Mesenchymal stem cell (in vitro differentiated cells and primary cell): ENCODE measurements at places on chromosomes 12 and 14.

GRCh38 chr12:28258998-28259397 lies 68.7 kb downstream of the CCDC91 start:
- H3K27ac ChIP-seq: no peak overlapping the region
- DNase-seq: no peak
- H3K36me3 ChIP-seq: peaks cover 17% of the 10 kb centered on the region
- no peaks in the 10 kb centered on the region for H3K4me1 ChIP-seq

DNA sequence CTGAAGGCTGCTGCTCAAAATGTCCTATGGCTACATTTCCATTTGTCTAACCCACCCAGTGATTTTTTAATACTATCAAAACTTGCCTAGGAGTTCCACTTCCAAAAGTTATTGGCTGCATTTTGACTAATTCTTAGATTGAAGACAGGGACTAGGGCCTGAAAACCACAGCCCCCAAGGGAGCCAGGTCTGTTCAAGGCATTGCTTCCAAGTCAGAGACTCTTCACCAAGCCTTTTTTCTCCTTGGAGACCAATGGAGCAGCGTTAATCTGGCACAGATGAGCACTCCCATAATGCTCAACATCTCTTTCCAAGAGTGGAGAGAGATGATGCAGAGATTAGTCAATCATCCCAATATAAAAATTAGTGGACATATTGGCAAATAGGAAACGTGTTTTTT lies 112.5 kb upstream of the HIF1A start:
- no peaks in the 10 kb centered on the region for H3K36me3 ChIP-seq
- H3K27ac ChIP-seq: peak overlapping the region; percentile 99
- H3K4me3 ChIP-seq: no peak overlapping the region
- H3K27me3 ChIP-seq: no peaks in the 10 kb centered on the region
- no peak for DNase-seq

DNA sequence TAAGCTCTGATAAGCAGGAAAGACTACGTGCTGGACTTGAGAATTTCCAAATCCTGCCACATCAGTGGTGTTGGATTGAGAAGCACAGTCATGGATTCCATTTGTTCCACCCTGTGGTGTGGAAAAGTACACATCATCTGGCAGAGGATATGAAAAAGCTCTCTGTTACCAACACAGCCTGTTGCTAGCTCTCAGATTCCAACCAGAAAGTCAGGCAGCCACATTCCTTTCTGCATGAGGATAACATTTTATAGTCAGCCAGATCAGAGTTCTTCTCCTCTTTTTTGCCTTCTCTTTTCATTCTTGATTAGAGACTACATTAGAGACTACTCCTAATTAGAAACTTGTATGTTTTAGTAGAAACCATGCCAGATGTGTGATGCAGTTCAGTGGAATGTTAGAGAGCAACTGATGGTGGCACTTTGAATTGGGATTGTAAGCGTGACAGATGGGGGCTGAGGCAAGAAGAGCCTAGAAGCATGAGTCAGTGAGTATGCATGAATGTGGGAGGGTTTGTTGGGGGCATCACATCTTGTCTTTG lies 61.2 kb upstream of the STXBP6 start:
- peak overlapping the region; percentile 11 for H3K27ac ChIP-seq
- H3K27me3 ChIP-seq: no peaks in the 10 kb centered on the region
- DNase-seq: peak; percentile 94
- no peaks in the 10 kb centered on the region for H3K4me1 ChIP-seq
- H3K4me3 ChIP-seq: no peak overlapping the region

GRCh38 chr12:117063162-117063911 lies 35.9 kb downstream of the TESC start:
- H3K27ac ChIP-seq: no peak overlapping the region
- H3K27me3 ChIP-seq: peaks cover 78% of the 10 kb centered on the region
- no peaks in the 10 kb centered on the region for H3K4me1 ChIP-seq
- H3K4me3 ChIP-seq: no peak overlapping the region
- H3K36me3 ChIP-seq: no peaks in the 10 kb centered on the region

GRCh38 chr12:124699909-124700308 lies 132.5 kb upstream of the NCOR2 start:
- H3K36me3 ChIP-seq: no peaks in the 10 kb centered on the region
- no peak for DNase-seq
- H3K27me3 ChIP-seq: no peaks in the 10 kb centered on the region
- H3K4me3 ChIP-seq: no peak overlapping the region
- no peak overlapping the region for H3K27ac ChIP-seq

- no peak overlapping the region for H3K27ac ChIP-seq
- no peaks in the 10 kb centered on the region for H3K4me1 ChIP-seq
- H3K27me3 ChIP-seq: no peaks in the 10 kb centered on the region
- no peak for DNase-seq
Observed at GRCh38 chr14:96638041-96638855, 136.1 kb downstream of the PAPOLA start.

DNA sequence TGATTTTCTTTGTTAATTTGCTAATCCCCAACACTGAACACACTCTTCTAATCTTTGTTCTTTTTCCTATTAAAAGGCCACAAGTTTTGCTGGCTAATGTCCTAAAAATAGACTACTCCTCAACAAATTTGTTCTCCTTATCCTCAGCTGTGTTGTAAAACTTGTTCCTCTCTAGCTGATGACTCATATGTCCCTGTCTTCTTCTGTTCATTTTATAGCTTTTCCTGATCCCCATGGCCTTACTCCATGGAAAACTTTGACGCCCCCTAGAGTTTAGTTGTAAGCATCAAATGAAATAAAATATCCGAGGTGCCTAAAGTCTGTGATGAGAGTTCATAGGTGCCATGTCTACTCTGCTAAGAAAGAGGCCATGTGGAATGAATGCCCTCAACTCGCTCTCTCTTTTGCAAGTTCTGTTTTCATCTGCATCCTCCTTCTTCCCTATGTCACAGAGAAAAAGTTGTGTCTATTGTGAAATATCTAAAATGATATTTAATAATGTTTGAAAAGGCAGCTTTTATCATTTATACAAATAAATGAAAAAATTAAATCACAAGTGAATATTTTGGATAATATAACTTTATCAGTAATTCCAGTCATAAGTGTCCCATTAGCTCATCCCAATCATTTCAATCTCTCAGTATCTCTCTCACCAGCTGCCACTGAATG lies 237.9 kb downstream of the IPO8 start:
- H3K4me3 ChIP-seq: no peak overlapping the region
- DNase-seq: peak; percentile 97
- H3K27ac ChIP-seq: no peak overlapping the region
- H3K27me3 ChIP-seq: no peaks in the 10 kb centered on the region

DNA sequence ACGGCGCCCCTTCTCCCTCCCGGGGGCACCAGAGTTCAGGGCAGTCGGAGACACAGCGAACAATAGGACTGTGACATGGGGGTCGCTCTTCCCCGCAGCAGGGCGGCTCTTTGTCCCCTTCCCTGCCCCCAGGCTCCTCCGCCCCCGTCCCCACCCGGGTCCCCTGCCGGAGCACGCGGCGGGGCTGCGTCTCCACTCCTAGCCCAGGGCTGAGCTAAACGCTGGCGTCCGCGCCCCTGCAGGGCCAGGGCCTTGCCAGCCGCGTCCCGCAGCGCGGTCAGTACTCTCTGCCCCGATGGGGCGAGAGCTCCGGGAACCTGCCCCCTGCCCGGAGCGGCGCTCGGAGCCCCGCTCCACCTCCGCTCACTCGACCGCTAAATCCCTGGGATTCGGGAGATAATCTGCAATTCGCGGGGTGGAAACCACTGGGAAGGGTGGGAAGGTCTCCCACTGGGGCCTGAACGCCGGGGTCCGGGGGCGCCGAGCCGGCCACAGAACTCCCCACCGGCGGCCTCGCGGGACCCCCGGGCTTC lies 825 bp upstream of the CCDC85C start:
- H3K27me3 ChIP-seq: peaks cover 65% of the 10 kb centered on the region
- no peaks in the 10 kb centered on the region for H3K36me3 ChIP-seq
- H3K4me3 ChIP-seq: peak overlapping the region; percentile 81
- H3K27ac ChIP-seq: peak overlapping the region; percentile 49

- no peak overlapping the region for H3K27ac ChIP-seq
- no peak for DNase-seq
- no peaks in the 10 kb centered on the region for H3K4me1 ChIP-seq
- H3K27me3 ChIP-seq: no peaks in the 10 kb centered on the region
- H3K36me3 ChIP-seq: no peaks in the 10 kb centered on the region
Observed at GRCh38 chr12:32047357-32048212, 59.1 kb upstream of the BICD1 start.

DNA sequence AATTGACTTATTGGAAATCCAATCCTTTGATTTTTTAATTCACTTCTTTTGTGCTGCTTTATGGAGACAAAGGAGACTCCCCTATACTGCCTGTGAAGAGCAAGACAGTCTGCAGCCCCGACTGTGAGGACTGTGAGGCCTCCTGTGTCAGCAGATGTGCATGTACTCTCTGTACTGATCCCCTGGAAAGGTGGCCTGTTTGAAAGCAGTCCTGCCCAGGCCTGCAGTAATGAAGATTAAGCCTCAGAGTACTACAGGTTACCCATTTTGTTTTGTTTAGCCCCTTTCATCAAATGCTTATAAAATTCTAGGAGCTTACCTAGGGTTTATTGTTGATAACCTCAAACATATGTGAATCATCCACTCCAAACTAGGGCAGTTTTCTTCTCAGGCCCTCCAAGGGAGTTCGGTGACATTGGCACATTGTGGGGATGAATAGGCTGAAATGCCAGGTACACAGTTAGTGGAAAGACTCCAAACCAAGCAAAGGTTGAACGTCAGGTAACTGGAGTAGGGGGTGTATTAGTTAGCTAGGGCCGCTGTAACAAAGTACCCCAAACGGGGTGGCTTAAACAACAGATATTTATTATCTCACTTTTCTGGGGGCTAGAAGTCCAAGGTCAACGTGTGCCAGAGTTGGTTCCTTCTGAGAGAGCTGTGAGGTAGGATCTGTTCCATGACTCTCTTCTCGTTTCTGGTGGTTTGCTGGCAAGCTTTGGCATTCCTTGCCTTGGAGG lies 208.7 kb upstream of the BCL2L14 start:
- no peak for DNase-seq
- peaks cover 9% of the 10 kb centered on the region for H3K36me3 ChIP-seq
- H3K4me1 ChIP-seq: peaks cover 3% of the 10 kb centered on the region
- no peak overlapping the region for H3K4me3 ChIP-seq
- no peaks in the 10 kb centered on the region for H3K27me3 ChIP-seq

- H3K4me1 ChIP-seq: peaks cover 12% of the 10 kb centered on the region
- DNase-seq: peak; percentile 96
- no peak overlapping the region for H3K4me3 ChIP-seq
- no peak overlapping the region for H3K27ac ChIP-seq
- no peaks in the 10 kb centered on the region for H3K36me3 ChIP-seq
Observed at GRCh38 chr12:123118497-123118896, 32.4 kb downstream of the PITPNM2 start.

DNA sequence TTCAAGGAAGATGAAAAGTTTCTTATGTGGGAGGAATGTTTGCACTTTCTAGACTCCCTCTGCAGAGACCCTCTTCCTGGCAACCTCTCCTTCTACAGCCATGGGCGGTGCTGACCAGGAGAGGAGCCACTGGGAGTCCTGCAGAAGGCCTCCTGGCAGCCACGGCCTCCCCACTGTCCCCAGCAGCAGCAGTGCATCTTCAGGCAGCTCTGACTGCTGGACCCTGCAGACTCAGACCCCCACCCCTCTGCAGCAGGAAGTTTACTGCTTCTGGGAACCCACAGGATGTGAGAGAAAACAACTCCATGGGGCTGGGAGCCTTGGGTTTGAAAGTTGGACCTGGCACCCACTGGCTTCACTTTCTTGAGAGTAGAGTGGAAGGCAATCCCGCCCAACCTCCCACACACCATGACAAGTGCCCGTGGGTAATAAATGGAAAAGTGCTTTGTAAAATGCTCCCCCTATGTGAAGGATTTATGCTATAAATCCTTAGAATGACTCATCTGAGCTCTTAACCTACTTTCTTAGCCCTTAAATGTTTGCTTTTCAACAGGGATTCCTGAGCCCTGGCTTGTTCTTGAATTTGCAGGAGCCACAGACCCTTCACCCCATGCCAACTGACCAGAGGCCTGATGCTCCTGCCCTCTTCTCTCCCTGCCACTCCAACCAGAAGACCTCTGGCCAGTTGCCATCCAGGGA lies 37.5 kb upstream of the DDX11 start:
- H3K36me3 ChIP-seq: no peaks in the 10 kb centered on the region
- H3K4me3 ChIP-seq: no peak overlapping the region
- no peak overlapping the region for H3K27ac ChIP-seq
- peaks cover 24% of the 10 kb centered on the region for H3K27me3 ChIP-seq
- DNase-seq: peak; percentile 59

- no peak for DNase-seq
- H3K36me3 ChIP-seq: no peaks in the 10 kb centered on the region
- H3K27me3 ChIP-seq: no peaks in the 10 kb centered on the region
- H3K4me3 ChIP-seq: no peak overlapping the region
- H3K27ac ChIP-seq: no peak overlapping the region
- H3K4me1 ChIP-seq: peaks cover 8% of the 10 kb centered on the region
Observed at GRCh38 chr12:31527083-31527482, 63.9 kb downstream of the DENND5B start.

GRCh38 chr12:67710582-67710981 lies 62.0 kb downstream of the DYRK2 start:
- no peaks in the 10 kb centered on the region for H3K36me3 ChIP-seq
- H3K27me3 ChIP-seq: no peaks in the 10 kb centered on the region
- H3K27ac ChIP-seq: no peak overlapping the region
- peaks cover 2% of the 10 kb centered on the region for H3K4me1 ChIP-seq
- H3K4me3 ChIP-seq: no peak overlapping the region

DNA sequence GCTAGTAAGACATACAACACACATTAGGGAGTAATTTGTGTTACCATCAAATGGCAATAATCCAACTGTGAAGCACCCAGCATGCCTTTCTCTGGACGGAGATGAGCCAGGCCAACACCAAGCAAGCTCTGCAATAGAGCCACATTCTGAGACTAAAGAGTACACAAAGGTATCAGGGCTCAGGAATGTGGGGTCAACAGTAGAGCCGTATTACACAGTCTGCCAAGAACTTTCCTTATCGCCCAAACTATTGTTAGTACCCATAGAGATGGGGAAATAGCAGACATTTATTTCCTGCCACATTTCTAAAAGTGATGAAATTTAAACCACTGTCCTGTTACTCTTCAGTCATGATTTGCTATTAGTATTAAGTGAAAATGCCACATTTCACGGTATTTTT lies 113.7 kb downstream of the BMP4 start:
- no peaks in the 10 kb centered on the region for H3K27me3 ChIP-seq
- H3K27ac ChIP-seq: peak overlapping the region; percentile 49
- no peak overlapping the region for H3K4me3 ChIP-seq
- peak; percentile 38 for DNase-seq
- H3K36me3 ChIP-seq: no peaks in the 10 kb centered on the region

- H3K27ac ChIP-seq: no peak overlapping the region
- peaks cover 3% of the 10 kb centered on the region for H3K4me1 ChIP-seq
- peaks cover 8% of the 10 kb centered on the region for H3K36me3 ChIP-seq
- no peak for DNase-seq
- no peaks in the 10 kb centered on the region for H3K27me3 ChIP-seq
Observed at GRCh38 chr12:42187799-42188198, 43.1 kb upstream of the GXYLT1 start.

- H3K36me3 ChIP-seq: no peaks in the 10 kb centered on the region
- no peak overlapping the region for H3K4me3 ChIP-seq
- H3K27me3 ChIP-seq: no peaks in the 10 kb centered on the region
- H3K27ac ChIP-seq: no peak overlapping the region
- DNase-seq: no peak
- no peaks in the 10 kb centered on the region for H3K4me1 ChIP-seq
Observed at GRCh38 chr12:72406111-72406510, 133.9 kb downstream of the TRHDE start.
